ENCODE measurements at places on chromosomes 7 and 10.
A peak's percentile ranks its signal among the peaks of the same experiment; 100 is the strongest.

- no peak for DNase-seq
Observed at GRCh38 chr10:72094574-72094973, 6.2 kb upstream of the SPOCK2 start.

DNA sequence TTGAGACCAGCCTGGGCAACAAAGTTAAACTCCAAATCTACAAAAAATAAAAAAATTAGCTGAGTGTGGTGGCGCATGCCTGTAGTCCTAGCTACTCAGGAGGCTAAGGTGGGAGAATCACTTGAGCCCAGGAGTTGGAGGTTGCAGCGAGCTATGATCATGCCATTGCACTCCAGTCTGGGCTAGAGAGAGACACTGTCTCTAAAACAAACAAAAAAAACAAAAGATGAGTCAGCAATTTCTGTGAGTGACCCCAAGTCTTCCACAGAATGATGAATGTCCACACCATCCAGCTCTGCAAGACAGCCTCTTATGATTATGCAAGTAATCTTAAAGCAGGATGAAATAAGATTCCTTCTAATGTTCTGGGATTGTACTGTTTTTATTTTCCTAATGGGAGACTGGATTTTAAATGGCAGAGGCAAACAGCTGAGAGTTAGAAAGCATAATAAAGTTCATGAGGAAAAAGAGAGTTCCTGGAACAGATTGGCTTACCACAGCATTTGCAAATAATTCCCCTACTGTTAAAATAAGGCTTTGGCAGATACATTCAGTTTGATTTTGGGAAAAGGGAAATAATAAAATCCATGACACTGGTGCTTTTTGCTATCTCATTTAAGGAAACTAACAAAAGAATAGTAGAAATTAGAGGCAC, 18.9 kb upstream of the PRKAR2B start:
- no peak for DNase-seq

- no peak for DNase-seq
Observed at GRCh38 chr7:74525140-74525539, 71.4 kb downstream of the GTF2IRD1 start.

- peak; percentile 80 for DNase-seq
Observed at GRCh38 chr10:103244666-103245271, 918 bp upstream of the RPEL1 start.

DNA sequence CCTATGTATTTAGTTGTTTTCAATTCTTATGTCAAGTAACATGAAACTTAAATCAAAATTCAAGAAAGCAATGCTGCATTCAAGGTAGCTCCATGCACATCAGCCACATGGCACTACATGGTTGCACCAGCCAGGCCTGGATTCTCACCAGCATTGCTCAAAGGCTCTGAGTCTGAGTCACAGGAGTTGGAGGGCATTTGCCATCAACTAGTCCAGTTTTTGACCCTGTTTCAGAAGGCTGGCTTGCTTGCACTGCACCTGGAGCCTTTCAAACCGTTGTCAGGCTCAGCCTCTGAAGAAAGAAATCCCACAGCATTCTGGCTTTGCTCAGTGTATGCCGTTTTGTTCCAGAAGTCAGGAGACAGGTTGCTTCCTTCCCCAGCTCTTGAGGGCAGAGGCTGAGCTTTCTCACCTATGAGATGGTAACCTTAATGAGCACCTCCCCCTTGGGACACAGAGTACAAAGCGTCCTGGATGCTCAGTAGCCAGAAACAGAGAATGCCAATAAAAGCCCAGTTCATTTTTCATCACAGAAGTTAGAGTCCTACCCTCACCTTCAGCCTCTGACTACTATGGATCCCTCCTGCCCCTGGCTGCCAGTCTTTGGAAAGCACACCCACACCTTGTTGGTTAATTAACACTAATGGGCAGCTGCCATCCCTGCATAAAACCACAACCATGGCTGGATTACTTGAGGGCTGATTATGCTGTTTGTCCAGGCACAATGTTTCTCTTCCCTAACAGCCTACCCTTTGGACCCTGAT, 288.4 kb upstream of the LRRTM3 start:
- no peak for DNase-seq

- no peak for DNase-seq
Observed at GRCh38 chr10:125060482-125060825, 99.9 kb downstream of the CTBP2 start.
